Cortex of kidney (tissue), 1 donor: ENCODE measurements at places on chromosomes 11 and 22.

- DNase-seq = no peak
These were observed 105.4 kb upstream of the CSNK2A3 start for GRCh38 chr11:11458485-11458884.

DNA sequence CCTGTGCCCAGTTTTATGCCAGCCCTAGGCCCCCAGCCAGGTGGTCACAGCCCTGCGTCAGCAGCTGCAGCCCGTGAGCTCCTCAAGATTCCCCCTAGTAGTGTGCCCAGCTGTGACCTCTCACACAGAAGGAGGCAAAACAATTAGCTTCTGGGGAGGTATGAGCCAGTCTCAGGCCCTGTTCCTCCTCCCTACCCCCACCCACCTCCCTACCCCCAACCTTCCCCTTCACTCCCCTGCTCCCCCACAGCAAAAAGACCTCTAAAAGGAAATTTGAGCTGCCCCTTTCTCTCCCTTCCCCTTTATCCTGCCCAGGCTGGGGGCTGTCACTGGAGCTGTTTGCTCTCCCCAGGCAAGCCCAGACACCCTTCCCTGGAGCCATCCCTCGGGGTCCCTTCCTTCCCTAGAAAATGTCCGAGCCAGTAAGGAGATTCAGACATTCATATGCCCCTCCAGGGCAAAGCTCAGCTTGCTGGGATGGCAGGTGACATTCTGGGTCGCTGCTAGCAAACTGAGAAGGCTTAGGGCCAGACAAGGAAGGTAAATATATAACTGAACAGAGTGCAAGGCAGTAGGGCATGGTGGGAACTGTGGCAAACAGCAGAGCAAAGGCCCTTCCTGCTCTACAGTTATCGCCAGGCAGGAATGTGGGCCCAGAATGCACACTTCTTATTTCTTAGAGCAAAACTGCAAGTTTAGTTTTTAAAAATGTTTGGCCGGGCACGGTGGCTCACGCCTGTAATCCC, 300.2 kb downstream of the MN1 start:
- no peak for DNase-seq

GRCh38 chr11:106331176-106331575, 253.7 kb downstream of the AASDHPPT start:
- DNase-seq = no peak

GRCh38 chr11:118174006-118174567, 2.4 kb downstream of the SCN2B start:
- no peak for DNase-seq

DNA sequence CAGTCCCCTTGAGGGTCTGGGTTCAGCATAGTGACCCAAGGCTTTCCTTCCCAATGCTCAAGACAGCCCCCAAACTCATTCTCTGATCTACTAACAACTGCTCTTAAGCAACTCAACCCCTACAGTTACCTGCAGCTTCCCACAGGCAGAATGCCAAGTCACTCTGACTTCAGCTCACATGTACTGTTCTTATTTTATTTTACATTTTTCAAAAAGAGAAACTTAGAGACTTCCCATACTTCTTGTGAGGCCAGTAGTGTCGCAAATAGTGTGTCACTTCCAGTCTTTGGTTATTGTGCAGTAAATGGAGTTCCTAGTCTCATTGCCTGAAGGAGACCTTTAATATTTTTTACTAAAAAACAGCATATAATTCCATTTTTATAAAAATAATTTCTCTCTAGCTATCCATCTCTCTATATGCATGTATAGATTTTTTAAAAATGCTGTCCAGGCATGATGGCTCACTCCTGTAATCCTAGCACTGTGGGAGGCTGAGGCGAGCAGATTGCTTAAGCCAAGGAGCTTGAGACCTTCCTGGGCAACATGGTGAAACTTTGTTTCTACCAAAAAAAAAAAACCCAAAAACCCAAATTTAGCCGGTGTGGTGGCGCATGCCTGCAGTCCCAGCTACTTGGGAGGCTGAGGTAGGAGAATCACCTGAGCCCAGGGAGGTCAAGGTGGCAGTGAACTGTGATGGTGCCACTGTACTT, 41.8 kb downstream of the ENTHD1 start:
- no peak for DNase-seq

DNA sequence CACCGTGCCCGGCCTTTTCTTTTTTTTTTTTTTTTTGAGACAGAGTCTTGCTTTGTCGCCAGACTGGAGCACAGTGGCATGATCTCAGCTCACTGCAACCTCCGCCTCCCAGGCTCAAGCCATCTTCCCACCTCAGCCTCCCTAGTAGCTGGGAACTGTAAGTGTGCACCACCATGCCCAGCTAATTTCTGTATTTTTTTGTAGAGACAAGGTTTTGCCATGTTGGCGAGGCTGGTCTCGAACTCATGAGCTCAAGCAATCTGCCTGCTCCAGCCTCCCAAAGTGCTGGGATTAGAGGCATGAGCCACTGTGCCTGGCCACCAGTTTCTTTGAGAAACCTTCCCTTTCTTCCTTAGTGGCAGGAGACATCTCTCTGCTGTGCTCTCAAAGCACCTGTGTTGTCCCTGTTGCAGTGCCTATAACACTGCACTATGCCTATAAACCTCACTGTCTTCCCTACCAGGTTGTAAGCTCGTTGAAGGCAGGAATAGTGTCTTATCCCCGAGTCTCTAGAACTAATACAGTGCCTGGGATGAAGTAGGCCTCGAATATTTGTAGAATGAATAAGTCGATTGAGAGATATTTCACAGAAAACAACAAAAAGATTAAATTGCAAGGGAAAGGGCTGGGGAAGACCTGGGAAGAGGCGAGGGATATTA, 13.7 kb downstream of the TAGLN start:
- DNase-seq = no peak

GRCh38 chr11:8099291-8099899, 18.4 kb downstream of the TUB start:
- no peak for DNase-seq

DNA sequence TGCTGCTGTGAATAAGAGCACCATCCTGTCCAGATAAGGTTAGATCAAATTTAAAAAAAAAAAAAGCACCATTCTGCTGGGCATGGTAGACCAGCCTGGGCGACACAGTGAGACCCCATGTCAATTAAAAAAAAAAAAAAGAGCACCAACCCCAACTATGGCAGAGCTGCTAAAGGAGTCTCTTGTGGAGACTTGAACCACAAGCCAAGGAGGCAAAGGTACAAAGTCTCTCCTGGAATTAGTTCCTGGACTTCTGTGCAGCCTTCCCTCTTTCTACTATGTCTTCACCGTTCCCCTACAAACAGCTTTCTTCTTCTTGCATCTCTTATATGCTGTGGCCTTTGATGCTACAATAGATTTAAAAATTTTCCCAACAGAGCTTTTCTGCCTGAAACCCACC, 1.3 kb downstream of the PIK3C2A start:
- DNase-seq = no peak

DNA sequence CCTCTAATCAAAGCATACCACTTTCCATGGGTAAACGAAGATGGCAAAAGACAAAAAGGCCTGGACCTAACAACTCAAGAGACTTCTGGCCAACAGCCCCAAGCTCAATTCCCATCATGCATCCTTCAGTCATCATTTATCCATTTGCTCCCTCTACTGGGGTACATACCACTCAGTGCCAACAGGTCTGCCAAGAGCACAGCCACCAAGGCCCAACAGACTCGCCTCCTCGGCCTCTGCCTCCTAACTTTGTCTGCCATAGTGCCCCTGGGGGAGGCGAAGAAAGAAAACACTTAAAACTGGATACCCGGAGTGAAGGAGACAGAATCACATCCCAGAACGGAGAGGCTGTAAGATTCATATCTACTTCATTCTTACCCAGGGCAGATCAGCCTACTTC, 1.1 kb downstream of the HYOU1 start:
- DNase-seq = no peak

- DNase-seq = no peak
These were observed 10.3 kb downstream of the TOP3B start for GRCh38 chr22:21972293-21972779.

DNA sequence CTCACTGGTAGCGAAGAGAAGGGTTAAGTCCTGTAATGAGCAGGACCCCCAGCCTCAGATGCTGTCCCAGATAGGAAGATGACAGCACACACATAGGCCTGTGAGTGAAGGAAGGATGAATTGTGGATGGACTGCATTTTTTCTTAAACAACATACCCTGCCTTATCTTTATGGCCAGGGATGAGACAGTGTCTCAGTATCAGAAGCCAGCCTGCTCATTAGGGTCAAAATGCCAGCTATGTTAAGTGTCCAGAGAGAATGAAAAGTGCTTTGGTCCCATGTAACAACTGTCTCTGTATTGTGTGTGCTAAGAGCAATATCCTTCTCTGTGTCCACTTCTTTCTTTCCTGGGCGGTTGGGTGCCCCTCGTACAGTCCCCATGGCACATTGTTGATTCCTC, 30.2 kb downstream of the PPFIBP2 start:
- no peak for DNase-seq
